Lung (tissue), 17 donors: ENCODE measurements at places on chromosomes 13 and 19.

DNA sequence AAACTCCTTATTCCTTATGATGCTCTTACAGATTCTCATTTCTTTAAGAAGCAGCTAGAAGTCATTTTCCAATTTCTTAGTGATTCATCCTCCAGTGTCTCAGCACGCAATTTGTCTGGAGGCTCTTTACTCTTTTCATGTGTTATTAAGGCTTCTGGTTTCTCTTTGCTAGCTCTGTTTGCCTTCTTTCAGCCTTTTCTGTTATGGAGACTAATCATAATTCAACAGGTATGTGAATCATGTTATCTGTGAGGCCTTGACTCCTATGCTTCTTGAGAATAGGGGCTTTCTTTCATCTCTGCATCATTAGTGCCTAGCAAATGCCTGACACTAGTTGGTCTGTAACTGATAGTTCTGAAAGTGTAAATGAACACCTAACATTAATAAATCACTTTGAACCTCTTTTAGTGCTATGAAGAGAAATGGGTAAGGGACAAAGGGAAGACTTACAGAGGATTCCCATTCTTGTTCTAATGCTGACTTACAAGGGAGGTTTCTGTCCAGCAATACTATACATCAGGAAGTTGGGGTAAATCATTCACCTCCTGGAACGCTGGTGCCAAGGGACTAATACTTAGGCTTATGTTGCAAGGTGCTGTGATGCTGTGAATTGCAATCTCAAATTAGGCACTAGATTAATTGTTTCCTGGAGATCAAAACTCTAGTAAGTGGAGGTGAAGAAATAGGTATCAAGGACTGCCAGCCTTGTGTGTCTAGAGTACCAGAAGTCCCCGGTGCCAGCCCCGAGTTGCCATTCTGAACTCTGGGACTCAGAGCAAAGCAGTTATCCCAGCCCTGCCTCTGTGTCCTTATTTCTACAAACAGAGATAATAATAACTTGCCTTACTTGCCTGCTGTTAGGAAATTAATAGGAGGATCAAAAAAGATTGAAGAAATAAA lies 265.6 kb downstream of the DCLK1 start:
- H3K27me3 ChIP-seq, result no peaks in the 10 kb centered on the region
- H3K27ac ChIP-seq, result no peak overlapping the region
- no peaks in the 10 kb centered on the region for H3K4me1 ChIP-seq
- no peaks in the 10 kb centered on the region for H3K36me3 ChIP-seq
- no peak for DNase-seq
- no peak overlapping the region for H3K4me3 ChIP-seq

- no peak for DNase-seq
- no peak overlapping the region for H3K27ac ChIP-seq
- no peak overlapping the region for H3K4me3 ChIP-seq
- H3K36me3 ChIP-seq, result no peaks in the 10 kb centered on the region
- no peaks in the 10 kb centered on the region for H3K27me3 ChIP-seq
- H3K4me1 ChIP-seq, result peaks cover 6% of the 10 kb centered on the region
Observed at GRCh38 chr13:32045982-32046785, 14.6 kb downstream of the FRY start.

GRCh38 chr13:111175372-111175771 lies 60.3 kb downstream of the ARHGEF7 start:
- peak overlapping the region; percentile 40 for H3K27ac ChIP-seq
- H3K36me3 ChIP-seq, result peaks cover 4% of the 10 kb centered on the region
- H3K4me3 ChIP-seq, result no peak overlapping the region
- H3K4me1 ChIP-seq, result peaks cover 8% of the 10 kb centered on the region
- no peak for DNase-seq

DNA sequence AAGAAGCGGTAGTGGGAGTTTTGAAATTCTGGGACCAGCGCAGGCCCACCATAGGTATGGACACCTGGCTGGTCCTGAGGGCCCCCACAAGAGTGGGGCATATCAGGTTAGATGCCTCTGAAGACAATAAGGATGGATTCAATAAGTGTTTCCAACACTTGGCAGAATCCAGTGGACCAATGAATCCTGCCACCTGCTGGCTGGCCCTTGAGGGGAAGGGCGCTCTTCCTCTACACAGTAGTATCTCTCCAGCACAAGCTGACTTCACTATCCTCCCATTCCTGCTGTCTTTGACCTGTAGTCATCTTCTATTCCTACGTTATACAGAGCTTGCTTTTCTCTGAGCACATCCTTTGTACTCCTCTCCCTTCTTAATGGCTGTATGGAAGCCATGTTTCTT lies 199.7 kb upstream of the TSHZ3 start:
- H3K4me3 ChIP-seq, result no peak overlapping the region
- no peak for DNase-seq
- no peaks in the 10 kb centered on the region for H3K27me3 ChIP-seq

GRCh38 chr19:33465834-33466233 lies 55.8 kb downstream of the PEPD start:
- no peaks in the 10 kb centered on the region for H3K36me3 ChIP-seq
- no peak for DNase-seq
- no peaks in the 10 kb centered on the region for H3K27me3 ChIP-seq
- no peaks in the 10 kb centered on the region for H3K4me1 ChIP-seq

DNA sequence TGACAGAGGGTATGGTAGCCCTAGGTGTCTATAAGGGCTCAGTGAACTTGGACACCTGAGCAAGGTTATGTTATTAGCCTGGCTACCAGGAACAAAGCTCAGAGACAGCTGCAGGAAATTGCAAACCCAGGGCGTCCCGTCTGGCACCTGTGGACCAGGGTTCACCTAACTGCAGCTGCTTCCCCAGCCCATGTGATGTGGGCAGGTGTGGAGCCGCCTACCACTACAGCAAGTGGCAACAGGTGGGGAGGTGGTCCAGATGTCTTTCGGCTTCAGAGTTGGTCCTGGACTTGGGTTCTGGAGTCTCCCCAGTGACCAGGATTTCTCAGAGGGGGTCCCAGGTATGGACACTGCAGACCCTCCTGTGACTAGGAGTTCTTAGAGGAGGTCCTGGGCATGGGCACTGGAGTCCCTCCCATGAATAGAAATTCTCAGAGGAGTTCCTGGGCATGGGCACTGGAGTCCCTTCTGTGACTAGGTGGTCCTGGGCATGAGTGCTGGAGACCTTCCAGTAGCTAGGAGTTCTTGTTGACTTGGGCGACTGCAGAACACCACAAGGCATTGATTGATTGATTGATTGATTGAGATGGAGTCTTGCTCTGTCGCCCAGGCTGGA lies 25.2 kb downstream of the ACTL9 start:
- no peaks in the 10 kb centered on the region for H3K36me3 ChIP-seq
- DNase-seq, result no peak
- H3K27ac ChIP-seq, result no peak overlapping the region
- H3K4me1 ChIP-seq, result no peaks in the 10 kb centered on the region

GRCh38 chr19:4913996-4914735 lies 4.9 kb downstream of the UHRF1 start:
- no peak for DNase-seq
- H3K27ac ChIP-seq, result no peak overlapping the region
- no peaks in the 10 kb centered on the region for H3K27me3 ChIP-seq
- peaks cover 12% of the 10 kb centered on the region for H3K4me1 ChIP-seq
- H3K36me3 ChIP-seq, result no peaks in the 10 kb centered on the region

DNA sequence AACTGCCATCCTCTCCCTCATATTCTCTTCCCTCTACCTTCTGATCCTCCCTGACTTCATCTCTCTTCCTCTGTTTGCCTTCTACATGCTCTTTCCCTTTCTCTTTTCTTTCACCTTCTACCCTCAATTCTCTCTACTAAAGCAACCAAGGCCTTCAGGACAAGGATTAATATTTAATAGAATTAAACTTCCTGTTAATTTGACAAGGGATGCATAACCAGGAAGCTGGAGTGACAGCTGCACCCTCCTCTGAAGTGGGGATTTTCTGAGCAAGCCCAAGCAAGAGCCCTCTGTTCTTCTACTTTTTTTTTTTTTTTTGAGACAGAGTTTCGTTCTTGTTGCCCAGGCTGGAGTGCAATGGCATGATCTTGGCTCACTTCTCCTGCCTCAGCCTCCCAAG lies 63.4 kb upstream of the MED4 start:
- no peak overlapping the region for H3K4me3 ChIP-seq
- no peak overlapping the region for H3K27ac ChIP-seq
- H3K4me1 ChIP-seq, result peaks cover 12% of the 10 kb centered on the region
- no peak for DNase-seq

DNA sequence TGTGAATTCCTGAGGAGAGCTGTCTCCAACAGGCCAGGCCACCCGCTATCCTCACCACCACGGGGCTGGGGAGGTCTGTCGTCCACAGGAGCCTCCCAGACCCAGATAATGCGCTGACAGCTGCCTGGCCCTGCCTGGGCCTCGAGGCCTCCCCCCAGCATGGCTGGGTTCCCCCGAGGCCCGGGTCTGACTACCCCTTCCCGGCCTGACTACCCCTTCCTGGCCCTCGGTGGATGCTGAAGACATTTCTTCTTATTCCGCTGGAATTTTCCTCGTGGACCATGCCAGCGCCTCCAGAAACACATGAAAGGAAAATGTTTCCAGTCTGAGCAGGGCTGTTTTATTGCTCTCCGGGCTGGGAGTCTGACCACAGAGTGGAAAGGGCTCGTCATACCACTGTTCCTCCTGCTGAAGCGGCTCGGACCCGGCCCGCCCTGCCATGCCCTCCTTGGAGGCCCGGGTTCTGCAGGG lies 16.8 kb upstream of the COMP start:
- H3K27me3 ChIP-seq, result no peaks in the 10 kb centered on the region
- no peaks in the 10 kb centered on the region for H3K36me3 ChIP-seq
- H3K4me1 ChIP-seq, result no peaks in the 10 kb centered on the region
- H3K4me3 ChIP-seq, result no peak overlapping the region
- H3K27ac ChIP-seq, result no peak overlapping the region
- no peak for DNase-seq

GRCh38 chr13:79496188-79496587 lies 15.2 kb downstream of the NDFIP2 start:
- no peaks in the 10 kb centered on the region for H3K27me3 ChIP-seq
- no peak overlapping the region for H3K27ac ChIP-seq
- H3K4me1 ChIP-seq, result peaks cover 10% of the 10 kb centered on the region
- H3K4me3 ChIP-seq, result no peak overlapping the region

GRCh38 chr13:33999811-34000605 lies 182.1 kb downstream of the RFC3 start:
- no peak overlapping the region for H3K4me3 ChIP-seq
- DNase-seq, result no peak
- H3K4me1 ChIP-seq, result no peaks in the 10 kb centered on the region
- no peaks in the 10 kb centered on the region for H3K36me3 ChIP-seq
- no peaks in the 10 kb centered on the region for H3K27me3 ChIP-seq

DNA sequence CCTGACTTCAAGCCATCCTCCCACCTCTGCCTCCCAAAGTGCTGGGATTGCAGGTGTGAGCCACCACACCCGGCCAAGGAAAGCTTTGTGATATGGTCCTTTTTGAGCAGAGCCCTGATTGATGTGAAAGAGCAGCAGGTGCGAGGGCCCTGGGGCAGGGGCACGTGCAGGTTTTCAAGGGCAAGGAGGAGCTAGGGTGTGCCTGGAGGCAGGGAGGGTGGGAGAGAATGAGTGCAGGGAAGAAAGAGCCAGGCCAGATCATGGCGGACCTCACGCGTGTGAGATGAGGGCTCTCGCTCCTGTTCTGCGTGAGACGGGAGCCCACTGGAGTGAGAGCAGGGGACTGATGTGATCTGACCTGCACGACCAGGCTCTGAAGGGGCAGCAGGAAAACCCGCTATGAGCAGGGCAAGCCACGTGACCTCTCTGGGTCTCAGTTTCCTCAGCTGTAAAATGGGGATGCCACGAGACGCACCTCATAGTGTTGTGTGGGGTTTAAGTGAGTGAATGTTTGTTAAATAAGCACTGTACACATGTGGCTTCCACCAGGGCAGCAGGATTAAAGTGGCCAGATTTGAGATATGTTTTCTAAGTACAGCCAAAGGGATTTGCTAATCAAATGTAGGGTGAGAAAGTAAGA lies 25.8 kb downstream of the FAAP24 start:
- H3K36me3 ChIP-seq, result no peaks in the 10 kb centered on the region
- no peaks in the 10 kb centered on the region for H3K27me3 ChIP-seq
- H3K4me1 ChIP-seq, result no peaks in the 10 kb centered on the region

DNA sequence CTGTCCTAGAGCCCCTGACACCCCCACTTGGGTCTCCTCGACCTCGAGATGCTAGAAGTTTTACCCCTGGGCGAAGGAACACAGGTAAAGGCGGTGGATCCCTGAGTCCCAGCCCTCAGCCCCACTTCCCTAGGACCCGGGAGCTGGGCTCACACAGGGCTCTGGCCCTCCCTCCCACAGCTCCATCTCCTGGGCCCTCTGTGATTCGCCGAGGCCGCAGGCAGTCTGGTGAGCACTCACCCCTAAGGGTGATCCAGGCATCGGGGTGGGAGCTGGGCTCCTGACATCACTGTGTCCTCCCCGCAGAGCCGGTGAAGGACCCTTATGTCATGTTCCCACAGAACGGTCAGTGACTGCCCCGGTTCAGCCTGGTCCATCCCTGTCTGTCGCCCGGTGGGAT lies 8.3 kb downstream of the PLEKHG2 start:
- peaks cover 36% of the 10 kb centered on the region for H3K36me3 ChIP-seq
- no peak for DNase-seq
- H3K27ac ChIP-seq, result no peak overlapping the region
- no peaks in the 10 kb centered on the region for H3K27me3 ChIP-seq
- peaks cover 3% of the 10 kb centered on the region for H3K4me1 ChIP-seq

GRCh38 chr19:43913383-43913782 lies 21.7 kb downstream of the ZNF45 start:
- H3K4me1 ChIP-seq, result no peaks in the 10 kb centered on the region
- H3K4me3 ChIP-seq, result no peak overlapping the region
- H3K27me3 ChIP-seq, result no peaks in the 10 kb centered on the region

- H3K27ac ChIP-seq, result no peak overlapping the region
- H3K4me3 ChIP-seq, result no peak overlapping the region
- no peak for DNase-seq
- H3K4me1 ChIP-seq, result no peaks in the 10 kb centered on the region
- H3K27me3 ChIP-seq, result no peaks in the 10 kb centered on the region
- peaks cover 2% of the 10 kb centered on the region for H3K36me3 ChIP-seq
Observed at GRCh38 chr13:20491926-20492435, 33.7 kb downstream of the CRYL1 start.

- H3K4me3 ChIP-seq, result no peak overlapping the region
- no peaks in the 10 kb centered on the region for H3K4me1 ChIP-seq
- H3K27me3 ChIP-seq, result no peaks in the 10 kb centered on the region
- H3K27ac ChIP-seq, result no peak overlapping the region
- no peaks in the 10 kb centered on the region for H3K36me3 ChIP-seq
Observed at GRCh38 chr13:61685682-61686012, 270.0 kb upstream of the PCDH20 start.

GRCh38 chr13:51033421-51034185 lies 77.5 kb downstream of the C13orf42 start:
- H3K27me3 ChIP-seq, result no peaks in the 10 kb centered on the region
- H3K27ac ChIP-seq, result no peak overlapping the region
- no peak overlapping the region for H3K4me3 ChIP-seq
- no peak for DNase-seq

- H3K27ac ChIP-seq, result no peak overlapping the region
- H3K27me3 ChIP-seq, result no peaks in the 10 kb centered on the region
- H3K36me3 ChIP-seq, result no peaks in the 10 kb centered on the region
- no peaks in the 10 kb centered on the region for H3K4me1 ChIP-seq
- no peak for DNase-seq
- H3K4me3 ChIP-seq, result no peak overlapping the region
Observed at GRCh38 chr13:34241332-34241731, 423.4 kb downstream of the RFC3 start.

GRCh38 chr19:38714354-38714778 lies 29.9 kb downstream of the CAPN12 start:
- H3K4me3 ChIP-seq, result no peak overlapping the region
- no peaks in the 10 kb centered on the region for H3K27me3 ChIP-seq
- H3K4me1 ChIP-seq, result peaks cover 27% of the 10 kb centered on the region
- peaks cover 84% of the 10 kb centered on the region for H3K36me3 ChIP-seq
